Neuronal stem cell (in vitro differentiated cells): ENCODE measurements at places on chromosomes 4 and X.

GRCh38 chrX:121260596-121261240 is 213.3 kb downstream of the GLUD2 start:
- H3K36me3 ChIP-seq: no peaks in the 10 kb centered on the region
- H3K4me3 ChIP-seq: no peak overlapping the region
- peak; percentile 62 for DNase-seq
- H3K27ac ChIP-seq: peak overlapping the region; percentile 81

- H3K4me1 ChIP-seq: peaks cover 5% of the 10 kb centered on the region
- no peaks in the 10 kb centered on the region for H3K27me3 ChIP-seq
- no peak overlapping the region for H3K27ac ChIP-seq
- H3K36me3 ChIP-seq: no peaks in the 10 kb centered on the region
These were observed 28.2 kb upstream of the CEP135 start for GRCh38 chr4:55920571-55920970.

GRCh38 chr4:172826346-172826745 is 342.3 kb upstream of the GALNT7 start:
- H3K27ac ChIP-seq: no peak overlapping the region
- DNase-seq: no peak
- no peaks in the 10 kb centered on the region for H3K27me3 ChIP-seq
- peaks cover 1% of the 10 kb centered on the region for H3K4me1 ChIP-seq
- H3K4me3 ChIP-seq: no peak overlapping the region

GRCh38 chr4:169715826-169716225 is 41.9 kb downstream of the HPF1 start:
- peaks cover 84% of the 10 kb centered on the region for H3K36me3 ChIP-seq
- DNase-seq: no peak
- peaks cover 2% of the 10 kb centered on the region for H3K4me1 ChIP-seq
- H3K27me3 ChIP-seq: no peaks in the 10 kb centered on the region
- no peak overlapping the region for H3K4me3 ChIP-seq

DNA sequence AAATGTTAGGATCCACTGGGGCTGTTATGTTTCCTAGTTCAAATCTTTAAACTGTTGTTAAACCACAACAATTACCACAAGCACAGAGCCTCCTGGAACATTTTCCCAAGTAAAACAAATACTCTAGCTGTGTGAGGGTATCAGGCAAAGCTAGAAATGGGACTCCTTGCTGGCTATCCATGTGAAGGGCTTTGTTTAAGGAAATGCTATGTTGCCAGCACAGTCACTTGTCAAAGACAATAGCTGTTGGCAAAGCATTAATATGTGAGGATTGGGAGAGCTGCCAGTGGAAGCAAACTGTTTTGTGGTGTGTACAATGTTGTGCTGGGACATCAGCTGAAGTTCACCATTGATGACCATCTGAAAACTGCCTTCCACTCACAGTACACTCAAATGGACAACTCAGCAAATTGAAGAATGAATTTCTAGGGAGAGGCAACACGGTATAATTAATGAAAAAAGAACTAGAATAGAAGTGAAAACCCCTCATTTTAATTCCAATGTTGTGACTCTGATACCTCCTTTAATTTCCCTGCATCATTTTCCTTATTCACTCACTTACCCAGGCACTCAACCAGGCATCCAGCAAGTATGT is 100.8 kb downstream of the ANXA3 start:
- no peaks in the 10 kb centered on the region for H3K27me3 ChIP-seq
- H3K4me3 ChIP-seq: no peak overlapping the region
- H3K27ac ChIP-seq: no peak overlapping the region
- no peaks in the 10 kb centered on the region for H3K36me3 ChIP-seq
- peaks cover 3% of the 10 kb centered on the region for H3K4me1 ChIP-seq

GRCh38 chr4:153367092-153367491 is 22.6 kb downstream of the MND1 start:
- no peak overlapping the region for H3K27ac ChIP-seq
- no peaks in the 10 kb centered on the region for H3K4me1 ChIP-seq
- DNase-seq: no peak

DNA sequence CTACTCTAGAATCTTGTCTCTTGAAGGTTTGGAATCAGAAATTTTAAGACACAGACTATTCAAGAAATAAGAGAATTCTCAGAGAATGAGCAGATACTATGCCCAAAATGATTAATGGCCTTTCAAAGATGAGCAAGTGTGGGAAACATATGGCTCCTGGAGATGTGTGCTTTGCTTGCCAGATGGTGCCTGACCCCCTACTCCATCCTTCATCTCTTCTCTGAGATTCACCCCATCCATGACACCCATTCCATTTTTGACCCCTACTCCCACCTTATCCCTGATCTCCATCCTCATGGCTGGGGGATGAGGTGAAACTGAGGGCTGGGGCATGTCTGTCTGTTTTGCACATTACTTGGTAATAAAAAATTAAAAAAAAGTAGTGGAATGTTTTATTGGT is 75.5 kb downstream of the GPC3 start:
- no peak overlapping the region for H3K27ac ChIP-seq
- DNase-seq: no peak
- peaks cover 8% of the 10 kb centered on the region for H3K4me1 ChIP-seq
- no peak overlapping the region for H3K4me3 ChIP-seq

DNA sequence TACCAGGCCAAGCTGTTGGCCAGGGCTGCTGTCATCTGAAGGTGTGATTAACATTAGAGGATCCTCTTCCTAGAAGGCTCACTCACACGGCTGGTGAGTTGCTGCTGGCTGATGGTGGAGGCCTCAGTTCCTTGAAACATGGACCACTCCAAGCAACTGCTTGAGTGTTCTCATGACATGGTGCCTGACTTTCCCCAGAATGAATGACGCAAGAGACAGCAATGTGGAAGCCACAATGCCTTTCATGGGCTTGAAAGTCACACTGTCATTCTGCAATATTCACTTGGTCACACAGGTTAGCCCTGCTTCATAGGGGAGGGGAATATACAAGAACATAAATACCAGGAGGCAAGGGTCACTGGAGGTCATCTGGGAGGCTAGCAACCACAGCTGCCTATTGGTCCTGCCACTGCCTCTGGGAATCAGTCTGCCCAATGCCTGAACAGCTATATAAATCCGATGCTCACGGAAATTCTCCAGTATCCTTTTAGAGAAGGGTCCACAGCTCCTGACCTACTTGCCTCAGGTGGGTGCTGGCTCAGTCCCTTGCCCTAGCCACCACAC is 97.1 kb upstream of the MAML3 start:
- H3K36me3 ChIP-seq: no peaks in the 10 kb centered on the region
- no peak overlapping the region for H3K27ac ChIP-seq
- H3K4me3 ChIP-seq: no peak overlapping the region
- peaks cover 23% of the 10 kb centered on the region for H3K4me1 ChIP-seq
- no peak for DNase-seq

- no peak overlapping the region for H3K27ac ChIP-seq
- peaks cover 28% of the 10 kb centered on the region for H3K36me3 ChIP-seq
- H3K4me3 ChIP-seq: peak overlapping the region; percentile 75
- H3K4me1 ChIP-seq: no peaks in the 10 kb centered on the region
- H3K27me3 ChIP-seq: no peaks in the 10 kb centered on the region
- DNase-seq: no peak
These were observed 762 bp downstream of the PIGA start for GRCh38 chrX:15334561-15334960.

- DNase-seq: no peak
- H3K36me3 ChIP-seq: peaks cover 2% of the 10 kb centered on the region
- no peak overlapping the region for H3K27ac ChIP-seq
- peaks cover 9% of the 10 kb centered on the region for H3K4me1 ChIP-seq
These were observed 22.0 kb downstream of the RUFY3 start for GRCh38 chr4:70743731-70744130.

DNA sequence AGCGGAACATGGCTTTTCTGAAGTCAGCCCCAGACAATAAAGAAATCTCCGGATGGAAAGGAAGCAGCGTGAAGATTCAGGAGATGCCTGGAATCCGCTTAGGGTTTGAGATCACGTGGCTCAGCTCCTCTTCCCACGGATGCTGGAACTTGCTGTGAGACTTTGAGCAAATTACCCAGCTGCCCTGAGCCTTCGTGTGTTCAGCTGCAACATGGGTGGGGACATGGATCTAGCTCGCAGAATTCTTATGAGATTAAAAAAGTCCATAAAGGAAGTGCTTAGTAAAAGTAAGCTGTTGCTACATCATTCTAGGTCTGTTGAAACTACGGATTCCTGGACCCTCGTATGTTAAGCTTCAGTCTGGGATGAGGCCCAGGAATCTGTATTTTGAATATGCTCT is 55.7 kb upstream of the STIM2 start:
- no peak overlapping the region for H3K27ac ChIP-seq
- H3K4me1 ChIP-seq: peaks cover 1% of the 10 kb centered on the region
- DNase-seq: no peak
- no peaks in the 10 kb centered on the region for H3K27me3 ChIP-seq
- no peaks in the 10 kb centered on the region for H3K36me3 ChIP-seq
- H3K4me3 ChIP-seq: no peak overlapping the region

DNA sequence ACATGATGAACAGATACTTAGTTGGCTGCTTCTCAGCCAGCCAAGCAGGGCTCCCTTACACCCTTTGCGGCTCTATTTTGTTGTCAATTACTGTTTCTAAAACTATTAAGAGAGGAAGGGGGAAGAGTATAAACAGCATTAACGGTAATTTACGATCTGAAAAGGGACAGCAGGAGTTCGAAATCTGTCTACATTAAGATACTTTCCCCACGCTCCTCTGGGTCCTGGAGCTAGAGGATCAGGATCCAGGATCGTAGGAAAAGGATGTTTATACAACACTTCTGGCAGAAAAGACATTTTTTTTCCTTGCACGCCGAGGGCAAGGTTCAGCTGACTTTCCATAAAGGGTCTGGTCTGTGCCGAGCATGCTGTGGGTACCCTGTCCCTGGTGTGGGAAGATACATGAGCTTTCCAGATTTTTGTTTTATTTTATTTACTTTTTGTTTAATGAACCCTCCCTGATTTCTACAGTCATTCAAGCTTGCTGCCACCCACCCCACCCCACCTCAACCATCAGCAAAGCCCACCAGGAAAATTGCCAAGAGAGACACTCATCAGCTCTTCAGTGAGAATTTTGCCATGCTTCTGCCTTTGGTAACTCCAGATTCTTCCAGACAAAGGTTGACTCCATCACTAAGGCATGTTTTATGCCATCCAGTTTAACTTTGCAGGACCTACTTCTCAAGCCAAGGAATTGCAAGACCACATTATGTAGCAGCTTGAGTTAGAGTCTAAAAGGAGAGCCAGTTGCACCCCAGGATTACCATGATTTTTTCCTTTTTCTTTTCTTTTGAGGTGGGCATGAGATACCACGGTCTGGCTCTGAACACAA is 188.1 kb downstream of the QDPR start:
- no peak for DNase-seq
- H3K36me3 ChIP-seq: no peaks in the 10 kb centered on the region
- H3K4me3 ChIP-seq: no peak overlapping the region

DNA sequence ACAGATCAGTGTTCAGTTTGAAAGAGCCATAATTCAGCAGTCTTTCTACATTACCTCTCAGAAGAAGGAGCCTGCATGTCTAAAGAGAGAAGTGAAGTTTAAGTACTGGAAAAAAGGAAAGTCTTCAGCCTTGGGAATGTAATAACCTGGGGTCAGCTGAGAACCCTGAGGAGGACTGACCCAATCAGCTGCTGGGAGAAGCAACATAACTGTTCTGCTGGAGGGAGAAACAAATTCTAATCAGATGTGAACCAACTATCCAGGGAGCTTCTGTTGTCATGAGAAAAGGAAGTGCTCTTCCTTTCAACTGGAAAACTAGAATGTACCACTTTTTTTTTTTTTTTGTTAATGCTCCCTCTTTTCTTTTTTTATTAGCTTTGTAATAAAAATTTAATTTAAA is 64.5 kb upstream of the PDE5A start:
- H3K36me3 ChIP-seq: no peaks in the 10 kb centered on the region
- H3K27ac ChIP-seq: no peak overlapping the region
- no peaks in the 10 kb centered on the region for H3K4me1 ChIP-seq
- no peaks in the 10 kb centered on the region for H3K27me3 ChIP-seq

- H3K36me3 ChIP-seq: no peaks in the 10 kb centered on the region
- H3K27ac ChIP-seq: no peak overlapping the region
- no peak overlapping the region for H3K4me3 ChIP-seq
These were observed 40.1 kb downstream of the APLN start for GRCh38 chrX:129614481-129615255.

DNA sequence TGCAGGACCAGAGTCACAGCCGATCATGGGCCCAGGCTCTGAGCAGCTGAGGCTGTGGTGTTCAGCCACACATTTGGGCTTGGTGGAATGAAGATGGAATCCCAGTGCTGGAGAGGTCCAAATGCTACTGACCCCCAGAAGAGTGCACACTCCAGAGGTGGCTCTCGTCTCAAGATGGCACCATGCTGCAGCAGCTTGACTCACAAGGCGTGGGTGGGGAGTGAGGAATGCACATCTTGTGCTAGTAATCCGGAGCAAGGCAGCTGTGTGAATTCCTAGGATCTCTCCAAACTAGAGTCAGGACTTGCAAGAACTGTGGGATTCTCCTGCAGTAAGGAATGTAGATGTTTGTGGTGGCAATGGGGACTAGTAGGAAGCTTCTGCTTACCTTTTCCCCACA is 28.7 kb downstream of the RAB28 start:
- no peaks in the 10 kb centered on the region for H3K4me1 ChIP-seq
- no peaks in the 10 kb centered on the region for H3K27me3 ChIP-seq
- DNase-seq: no peak
